Progenitor cell of endocrine pancreas (in vitro differentiated cells): ENCODE measurements at places on chromosomes 1 and 21.

- DNase-seq, result peak; percentile 75
These were observed 6.2 kb downstream of the S100A7A start for GRCh38 chr1:153422450-153423068.

GRCh38 chr1:186819563-186819962 lies 9.2 kb upstream of the PLA2G4A start:
- no peak for DNase-seq

GRCh38 chr21:33586927-33587326 lies 1.6 kb downstream of the DONSON start:
- no peak for DNase-seq

- DNase-seq, result no peak
These were observed 127.0 kb downstream of the CRB1 start for GRCh38 chr1:197394831-197395608.

DNA sequence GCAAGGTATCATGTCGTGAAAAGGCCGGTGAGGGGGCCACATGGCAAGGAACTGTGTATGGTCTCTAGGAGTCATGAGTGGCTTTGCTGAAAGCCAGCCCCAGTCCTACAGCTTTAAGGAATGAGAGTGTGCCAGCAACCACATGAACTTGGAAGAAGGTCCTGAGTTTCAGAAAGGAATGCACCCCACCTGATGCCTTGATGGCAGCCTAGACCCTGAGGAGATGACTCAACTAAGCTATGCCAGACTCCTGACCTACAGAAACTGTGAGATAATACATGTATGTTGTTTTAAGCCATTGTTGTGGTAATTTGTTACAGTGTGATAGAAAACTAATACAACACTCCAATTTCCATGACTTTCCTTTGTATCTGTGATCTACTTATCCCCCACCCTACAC lies 33.5 kb upstream of the AKT3 start:
- DNase-seq, result no peak

DNA sequence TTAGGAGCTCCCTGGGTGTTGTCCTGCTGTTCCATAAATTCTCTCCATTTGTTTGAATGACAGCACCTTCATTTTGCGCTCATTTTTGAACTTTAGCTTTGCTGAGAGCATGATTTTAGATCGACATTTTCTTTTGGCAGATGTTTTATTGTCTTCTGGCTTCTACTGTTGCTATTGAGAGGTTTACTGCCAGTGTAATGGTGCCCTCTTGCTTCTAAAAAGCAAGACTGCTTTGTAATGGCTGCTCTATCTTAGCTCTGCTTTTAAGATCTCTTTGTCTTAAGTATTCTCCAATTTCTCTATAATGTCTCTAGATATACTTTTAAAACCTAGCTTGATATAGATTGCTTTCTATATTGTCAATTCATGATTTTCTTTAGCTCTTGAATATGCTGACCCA lies 27.8 kb downstream of the THEM4 start:
- DNase-seq, result no peak

DNA sequence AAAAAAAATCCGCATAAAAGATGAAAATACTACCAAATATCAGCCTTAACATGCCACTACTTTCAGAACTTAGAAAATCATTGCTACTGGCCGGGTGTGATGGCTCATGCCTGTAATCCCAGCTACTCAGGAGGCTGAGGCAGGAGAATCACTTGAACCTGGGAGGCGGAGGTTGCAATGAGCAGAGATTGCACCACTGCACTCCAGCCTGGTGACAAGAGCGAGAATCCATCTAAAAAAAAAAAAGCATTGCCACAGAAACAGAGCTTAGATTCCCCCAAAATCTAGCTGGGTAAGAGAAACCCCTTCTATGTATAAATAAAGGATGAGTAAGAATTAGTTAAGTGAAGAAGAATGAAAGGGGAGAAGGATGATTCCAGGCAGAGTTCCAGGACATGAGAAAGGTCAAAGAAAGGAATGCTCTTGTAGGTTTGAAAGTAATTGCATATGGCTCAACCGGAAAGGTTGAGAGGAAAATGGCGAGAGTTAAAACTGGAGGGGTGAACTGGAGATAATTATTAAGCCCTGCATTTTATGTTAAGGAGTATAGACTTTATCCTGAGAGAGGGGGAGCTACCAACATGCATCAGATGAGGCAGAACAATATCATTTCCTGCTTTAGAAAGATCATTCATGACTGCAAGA lies 19.7 kb upstream of the NRDC start:
- no peak for DNase-seq

DNA sequence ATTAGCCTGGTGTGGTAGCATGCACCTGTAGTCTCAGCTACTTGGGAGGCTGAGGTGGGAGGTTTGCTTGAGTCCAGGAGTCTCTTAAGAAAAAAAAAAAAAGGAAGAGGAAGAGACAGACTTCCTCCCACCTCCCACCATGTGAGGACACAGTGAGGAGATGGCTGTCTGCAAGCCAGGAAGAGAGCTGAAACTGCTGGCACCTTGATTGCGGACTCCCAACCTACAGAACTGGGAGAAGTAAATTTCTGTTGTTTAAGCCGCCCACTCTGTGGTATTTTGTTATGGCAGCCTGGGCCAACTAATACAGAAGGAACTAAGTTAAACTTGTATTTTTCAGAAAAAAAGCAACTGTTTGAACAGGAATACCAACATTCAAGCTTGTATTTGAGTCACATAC lies 21.7 kb downstream of the DOP1B start:
- DNase-seq, result no peak

GRCh38 chr1:236495467-236496112 lies 28.2 kb upstream of the LGALS8 start:
- no peak for DNase-seq

DNA sequence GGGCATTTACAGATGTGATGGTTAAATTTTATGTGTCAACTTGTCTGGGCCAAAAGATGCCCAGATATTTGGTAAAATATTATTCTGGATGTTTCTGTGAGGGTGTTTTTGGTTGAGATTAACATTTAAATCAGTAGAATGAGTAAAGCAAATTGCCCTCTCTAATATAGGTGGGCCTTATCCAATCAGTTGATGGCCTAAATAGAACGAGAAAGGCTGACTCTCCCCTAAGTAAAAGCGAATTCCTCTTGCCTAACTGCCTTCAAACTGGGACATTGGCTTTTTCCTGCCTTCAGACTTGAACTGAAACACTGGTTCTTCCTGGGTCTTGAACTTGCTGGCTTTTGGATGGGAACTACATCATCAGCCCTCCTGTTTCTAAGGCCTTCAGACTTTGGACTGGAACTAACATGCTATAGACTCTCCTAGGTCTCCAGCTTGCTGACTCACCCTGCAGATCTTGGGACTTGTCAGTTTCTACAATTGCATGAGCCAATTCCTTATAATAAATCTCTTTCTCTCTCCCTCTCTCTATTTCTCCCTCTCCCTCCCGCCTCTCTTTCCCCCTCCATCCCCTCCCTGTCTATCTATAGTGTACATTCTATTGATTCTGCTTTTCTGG lies 10.2 kb upstream of the NAV1 start:
- no peak for DNase-seq

- DNase-seq, result no peak
These were observed 206.4 kb upstream of the LYPLAL1 start for GRCh38 chr1:218967254-218967653.

- no peak for DNase-seq
These were observed 11.4 kb downstream of the FASLG start for GRCh38 chr1:172670316-172670715.

- peak; percentile 86 for DNase-seq
These were observed 9.0 kb downstream of the IGSF9 start for GRCh38 chr1:159936273-159936904.

DNA sequence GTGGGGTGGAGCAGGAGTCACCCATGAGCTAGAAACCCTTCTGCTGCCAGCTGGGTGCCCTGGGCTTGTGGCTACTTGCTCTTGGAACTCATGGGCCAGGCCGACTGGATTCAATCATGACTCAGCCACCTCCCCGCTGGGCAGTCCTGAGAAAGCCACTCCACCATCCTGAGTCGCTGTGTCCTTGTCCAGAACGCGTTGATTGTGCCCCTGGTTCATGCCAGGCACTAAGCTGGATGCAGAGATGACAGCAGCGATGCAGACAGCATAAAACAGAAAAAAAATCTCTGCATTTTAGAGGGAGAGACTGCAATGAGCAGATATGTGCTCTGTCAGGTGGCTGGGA lies 10.6 kb downstream of the PADI1 start:
- no peak for DNase-seq

DNA sequence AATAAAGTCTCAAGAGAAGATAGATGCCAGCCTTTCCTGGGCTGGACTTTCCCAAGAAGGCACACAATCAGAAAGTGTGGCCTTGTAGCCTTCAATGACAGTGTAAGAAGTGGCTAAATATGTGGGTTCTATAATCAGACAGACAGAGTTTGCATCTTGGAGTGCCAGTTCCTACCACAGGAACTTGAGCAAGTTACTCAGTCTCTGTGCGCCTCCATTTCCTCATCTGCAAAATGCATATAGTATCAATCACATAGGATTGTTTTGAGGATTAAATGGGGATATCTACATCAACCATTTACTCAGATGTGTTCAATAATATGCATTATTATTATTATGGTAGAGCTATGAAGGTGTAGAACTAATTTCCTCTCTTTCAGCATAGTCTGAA lies 176.8 kb upstream of the PTBP2 start:
- no peak for DNase-seq

DNA sequence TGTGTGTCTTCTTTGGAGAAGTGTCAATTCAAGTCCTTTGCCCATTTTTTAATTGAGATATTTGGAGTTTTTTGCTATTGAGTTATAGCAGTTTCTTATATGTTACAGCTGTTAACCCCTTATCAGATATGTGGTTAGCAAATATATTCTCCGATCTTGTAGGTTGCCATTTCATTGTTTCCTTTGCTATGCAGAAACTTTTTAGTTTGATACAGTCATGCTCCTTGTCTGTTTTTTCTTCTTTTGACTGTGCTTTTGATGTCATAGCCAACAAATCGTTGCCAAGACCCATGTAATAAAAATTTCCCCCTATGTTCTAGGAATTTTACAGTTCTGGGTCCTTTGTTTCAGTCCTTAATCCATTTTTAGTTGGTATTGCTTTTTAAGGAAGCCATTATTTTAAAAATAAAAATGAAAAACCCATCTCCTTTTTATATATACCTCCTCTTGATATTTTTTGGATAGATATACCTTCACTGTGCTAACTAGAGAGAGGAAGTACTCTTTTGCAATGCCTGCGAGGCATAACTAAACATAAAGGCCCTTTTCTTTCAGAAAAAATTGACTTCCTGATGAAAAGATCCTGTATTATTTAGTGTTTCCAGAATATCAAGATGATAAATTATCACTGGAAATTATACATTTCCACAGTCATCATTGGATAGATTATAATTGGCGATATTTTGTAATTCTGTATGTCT lies 127.8 kb downstream of the HS2ST1 start:
- no peak for DNase-seq

DNA sequence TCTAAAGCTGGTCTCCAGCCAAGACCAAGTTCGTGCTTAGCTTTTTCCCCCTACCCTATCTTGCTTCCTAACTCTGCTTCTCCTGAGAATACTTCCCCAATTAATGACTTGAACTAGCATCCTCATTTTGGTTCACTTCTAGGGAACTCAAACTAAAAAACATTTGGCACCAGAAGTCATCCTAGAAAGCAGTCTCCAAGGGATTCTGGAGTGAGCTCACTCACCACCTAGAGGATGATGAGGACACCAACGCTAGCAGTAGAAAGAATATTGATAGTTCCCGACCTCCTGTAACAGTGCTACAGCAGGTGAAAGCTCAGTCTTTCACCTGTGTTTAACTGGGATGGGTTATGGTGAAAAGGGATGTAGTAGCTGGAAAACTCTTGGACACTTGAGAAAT lies 4.7 kb upstream of the PSMB2 start:
- DNase-seq, result no peak

DNA sequence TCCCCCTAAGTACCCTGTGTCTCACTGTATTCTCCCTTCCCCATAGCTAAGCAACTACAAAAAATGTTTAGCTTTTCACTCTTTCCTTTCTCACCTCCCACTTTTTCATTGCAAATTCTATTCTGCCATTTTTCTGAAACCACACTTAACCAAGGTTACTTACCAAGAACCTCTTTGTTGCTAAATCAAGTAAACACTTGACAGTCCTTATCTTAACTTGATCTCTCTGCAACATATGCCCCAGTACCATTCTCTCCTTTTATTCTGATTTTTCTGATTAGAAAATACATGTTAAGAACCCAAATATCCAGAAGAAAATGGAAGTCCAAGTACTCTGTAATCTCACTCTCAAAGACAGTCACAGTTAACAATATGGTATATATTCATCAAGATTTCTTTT lies 16.0 kb downstream of the EVI5 start:
- no peak for DNase-seq

GRCh38 chr1:70487910-70488665 lies 77.0 kb downstream of the CTH start:
- DNase-seq, result no peak

GRCh38 chr21:29987762-29988161 lies 48.0 kb upstream of the GRIK1 start:
- no peak for DNase-seq

- no peak for DNase-seq
These were observed 637 bp downstream of the NHLH1 start for GRCh38 chr1:160367516-160367900.

- DNase-seq, result no peak
These were observed 240.3 kb downstream of the LMX1A start for GRCh38 chr1:165116171-165116570.

DNA sequence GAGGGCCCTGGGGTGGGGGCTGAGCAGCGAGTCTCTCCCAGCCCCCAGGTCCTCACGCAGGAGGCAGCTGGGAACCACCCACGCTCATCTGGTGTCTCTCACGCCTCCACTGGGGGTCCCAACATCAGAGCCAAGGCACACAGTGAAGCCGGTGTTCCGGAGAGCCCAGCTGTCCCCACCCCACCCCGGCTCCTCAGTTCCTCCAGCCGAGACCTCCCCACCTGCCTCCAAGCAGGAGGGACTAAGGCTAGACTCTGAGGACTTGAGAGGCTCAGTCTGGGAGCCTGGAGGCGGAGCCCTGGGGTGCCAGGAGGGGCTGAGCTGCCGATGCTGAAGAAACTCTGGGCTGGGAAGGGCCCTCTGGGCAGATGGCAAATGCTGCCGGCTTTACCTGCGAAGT lies 1.6 kb upstream of the HPCA start:
- no peak for DNase-seq

- DNase-seq, result no peak
These were observed 1102.8 kb downstream of the BRINP3 start for GRCh38 chr1:189374816-189375215.

- DNase-seq, result no peak
These were observed 17.0 kb upstream of the BLACAT1 start for GRCh38 chr1:205472737-205473441.

- no peak for DNase-seq
These were observed 3.5 kb upstream of the OR10J4 start for GRCh38 chr1:159428536-159428935.

DNA sequence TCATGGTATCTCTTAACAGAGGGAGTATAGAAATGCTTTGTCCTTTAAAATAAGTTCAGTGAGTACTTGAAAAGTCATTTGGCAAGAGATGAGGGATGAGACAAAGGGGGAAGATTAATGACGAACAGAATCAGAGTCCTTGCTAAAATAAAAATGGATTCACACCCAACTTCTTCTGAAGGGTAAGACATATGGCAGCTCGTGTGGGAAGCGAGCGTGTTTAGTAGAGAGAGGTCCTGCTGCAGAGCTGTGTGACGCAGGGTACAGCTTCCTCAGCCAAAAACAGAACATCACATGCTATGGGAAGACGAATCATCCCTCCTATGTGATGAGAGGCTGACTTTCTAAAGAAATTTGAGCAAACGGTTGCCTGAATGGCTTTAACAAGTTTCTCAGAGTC lies 158.5 kb upstream of the LMO4 start:
- no peak for DNase-seq

GRCh38 chr1:86992861-86993260 lies 78.4 kb downstream of the HS2ST1 start:
- DNase-seq, result no peak
